ENCODE measurements at places on chromosomes 11 and 22.

- no peak for DNase-seq
Measured at GRCh38 chr22:27110665-27111451, 453.5 kb downstream of the MIAT start.

DNA sequence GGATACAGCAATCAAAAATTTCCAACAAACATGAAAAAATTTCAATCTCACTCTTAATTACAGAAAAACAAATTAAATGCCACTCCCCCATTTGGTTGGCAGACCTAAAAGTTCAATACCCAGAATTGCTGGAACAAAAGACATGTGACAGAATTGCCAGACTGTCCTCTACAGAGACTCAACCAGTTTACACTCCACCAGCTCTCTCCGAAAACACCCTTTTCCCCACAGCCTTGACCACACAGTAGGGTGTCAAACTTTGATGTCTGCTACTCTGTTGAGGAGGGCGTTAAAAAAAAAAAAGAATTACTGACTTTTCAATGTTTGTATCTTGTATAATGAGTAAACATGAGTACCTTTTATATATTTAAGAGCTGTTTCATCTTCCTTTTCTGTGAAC, 44.7 kb upstream of the YPEL1 start:
- DNase-seq: peak; percentile 41

DNA sequence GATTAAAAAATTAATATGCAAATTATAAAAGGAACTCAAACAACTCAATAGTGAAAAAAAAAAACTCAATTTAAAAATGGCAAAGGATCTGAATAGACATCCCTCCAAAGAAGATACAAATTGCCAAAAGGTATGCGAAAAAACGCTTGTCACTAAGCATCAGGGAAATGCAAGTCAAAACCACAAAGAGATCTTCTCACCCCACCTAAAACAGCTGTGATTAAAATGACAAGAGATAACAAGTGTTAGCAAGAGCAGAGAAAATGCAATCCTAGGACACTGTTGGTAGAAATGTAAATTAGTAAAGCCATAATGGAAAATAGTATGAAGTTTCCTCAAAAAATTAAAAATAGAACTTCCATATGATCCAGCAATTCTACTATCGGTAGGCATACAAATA, 166.3 kb upstream of the ZC3H12C start:
- DNase-seq: no peak

GRCh38 chr11:117925198-117925925, 3.8 kb downstream of the TMPRSS13 start:
- no peak for DNase-seq

DNA sequence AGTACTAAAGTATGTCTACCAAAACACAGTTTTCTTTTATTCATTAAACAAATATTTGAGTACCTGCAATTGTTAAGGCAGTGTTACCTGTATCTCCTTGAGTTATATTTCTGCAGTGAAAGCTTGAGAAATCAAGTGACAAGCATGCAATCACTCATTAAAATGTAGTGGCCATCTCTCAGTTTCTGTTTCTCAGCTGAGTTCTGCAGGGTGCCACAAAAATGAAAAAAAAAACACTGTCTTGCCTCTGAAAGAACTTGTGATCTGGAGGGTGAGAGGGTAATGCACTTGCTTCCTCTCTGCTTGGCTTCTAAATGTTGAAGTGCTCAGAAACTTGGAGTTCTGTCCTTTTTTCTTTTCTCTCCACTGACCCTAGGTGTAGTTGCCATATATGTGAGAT, 6.8 kb downstream of the QSER1 start:
- DNase-seq: no peak

DNA sequence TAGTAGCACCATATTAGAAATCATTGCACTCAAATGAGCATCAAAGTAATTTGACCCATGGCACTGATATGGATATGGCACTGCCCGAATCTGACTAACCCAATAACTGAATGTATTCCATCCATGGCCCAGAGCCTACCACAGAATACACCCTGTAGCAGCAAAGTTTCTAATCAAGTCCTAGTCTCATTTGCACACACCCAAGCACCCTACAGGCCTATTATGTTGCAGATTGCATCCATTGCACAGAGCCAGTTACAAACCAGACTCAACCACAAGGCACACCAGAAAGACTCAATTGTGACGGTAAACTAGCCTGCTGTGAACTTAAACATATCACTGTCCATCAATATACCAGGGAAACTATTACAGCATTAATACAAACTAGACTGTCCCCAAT, 6.5 kb downstream of the OR52E5 start:
- DNase-seq: no peak

DNA sequence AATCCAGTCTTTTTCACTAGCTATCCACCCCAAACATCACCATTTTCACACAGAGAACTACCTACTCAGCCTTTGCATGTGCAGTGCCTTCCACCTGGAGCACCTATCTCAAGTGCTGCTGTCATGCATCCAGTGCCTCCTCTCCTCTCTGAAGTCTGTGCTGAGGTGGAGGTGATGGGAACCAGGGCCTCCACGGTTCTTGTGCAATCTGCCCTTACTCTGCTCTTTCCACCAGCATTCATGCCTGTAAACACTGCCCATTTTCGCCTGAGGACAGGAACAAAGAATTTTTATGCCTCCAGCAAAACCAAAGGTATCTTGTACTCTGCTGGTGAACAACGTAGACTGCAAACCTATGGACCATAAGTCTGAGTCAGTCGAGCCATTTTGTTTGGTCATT, 27.0 kb downstream of the PITPNB start:
- DNase-seq: no peak

DNA sequence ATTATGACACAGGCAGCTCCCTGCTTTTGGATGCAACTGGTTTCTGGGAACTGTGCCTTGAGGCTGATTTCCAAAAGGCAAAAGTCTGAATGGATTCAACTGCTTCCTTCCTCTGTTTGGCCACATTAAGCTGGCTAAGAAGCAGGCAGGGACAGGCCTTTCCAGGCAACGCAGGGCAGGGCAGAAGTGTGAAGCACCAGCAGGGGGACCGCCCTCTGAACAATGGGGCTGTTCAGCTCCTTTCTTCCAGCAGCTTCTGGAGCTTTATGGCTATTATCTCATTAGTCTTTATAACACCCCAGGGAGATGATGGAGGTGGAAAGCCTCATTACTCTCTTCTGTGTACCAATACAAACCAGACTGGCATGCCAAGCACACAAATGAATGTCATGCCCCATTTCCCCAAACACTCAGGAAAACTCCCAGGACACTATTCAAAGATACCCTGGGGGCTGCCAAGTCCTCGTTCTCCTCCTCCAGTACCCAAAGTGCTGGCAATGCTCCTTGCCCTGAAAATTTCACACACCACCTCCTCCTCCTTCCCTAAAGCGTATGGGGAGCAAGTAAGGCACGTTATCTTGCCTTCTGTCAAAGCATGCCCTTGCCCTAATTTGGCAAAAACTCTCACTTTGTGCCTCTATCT, 21.3 kb downstream of the MORC2 start:
- no peak for DNase-seq

DNA sequence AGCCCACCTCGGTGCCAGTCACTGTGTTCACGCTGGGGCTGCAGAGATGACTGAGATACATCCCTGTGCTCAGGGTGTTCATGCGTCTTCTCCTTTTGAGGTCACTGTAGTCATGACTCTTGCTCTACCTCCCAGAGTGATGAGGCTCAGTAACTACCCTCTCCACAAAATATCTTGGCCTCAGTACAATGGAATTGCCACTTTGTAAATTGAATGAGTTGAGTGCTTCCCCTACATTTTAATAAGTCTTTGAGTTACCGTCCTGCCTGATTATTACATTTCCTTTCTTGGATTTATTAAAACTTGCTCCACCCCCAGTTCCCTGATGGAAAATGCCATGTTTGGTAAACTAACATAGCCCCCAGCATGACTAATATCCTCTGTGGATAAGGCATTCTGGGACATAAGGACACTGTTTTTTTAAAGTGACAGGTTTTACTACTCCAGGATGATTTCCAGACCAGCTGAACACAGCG, 15.9 kb downstream of the PRSS23 start:
- DNase-seq: no peak

GRCh38 chr11:34339149-34340064, 18.4 kb downstream of the ABTB2 start:
- DNase-seq: no peak

DNA sequence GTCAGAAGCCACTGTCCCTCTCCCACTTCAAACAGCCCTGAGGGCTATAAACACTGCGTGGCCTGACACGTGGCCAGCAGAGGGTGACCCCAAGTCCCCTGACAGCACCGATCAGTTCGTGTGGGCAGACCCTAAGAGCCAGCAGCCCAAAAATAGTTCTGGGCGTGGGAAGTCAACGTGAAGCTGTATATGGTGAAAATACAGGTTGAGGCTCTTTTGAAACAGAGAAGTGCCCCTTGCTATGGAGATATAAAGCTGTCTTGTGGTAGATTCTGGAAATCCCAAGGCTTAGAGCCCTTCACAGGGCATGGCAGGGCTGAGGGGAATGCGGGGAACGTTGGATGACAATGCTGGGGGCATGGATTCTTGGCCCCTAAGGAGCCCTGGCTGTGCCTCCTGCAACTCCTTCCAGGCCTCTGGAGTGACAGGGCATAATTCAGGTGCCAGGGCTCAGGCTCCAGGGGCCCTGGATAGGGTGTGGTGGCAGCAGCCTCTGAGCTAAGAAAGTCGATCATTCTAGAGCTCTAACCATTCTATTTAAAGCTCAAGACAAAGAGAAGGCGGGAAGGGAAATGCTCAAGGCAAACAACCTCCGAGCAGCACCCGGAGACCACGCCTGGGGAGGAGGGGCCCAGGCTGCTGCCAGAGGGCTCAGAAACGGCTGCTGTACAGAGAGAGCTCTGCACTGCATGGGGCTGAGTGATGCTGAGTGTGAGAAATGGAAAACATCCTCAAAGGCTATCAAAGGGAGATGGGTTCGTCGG, 60.4 kb upstream of the CD5 start:
- DNase-seq: peak; percentile 84

GRCh38 chr22:30637701-30638114, 2.1 kb downstream of the SLC35E4 start:
- DNase-seq: no peak

- DNase-seq: peak; percentile 71
Measured at GRCh38 chr22:43186272-43187170, at the start of gene TTLL12. Gene TTLL12, minus strand, starts transcription at chr22:43187134. Its CDS starts 65 bp downstream, at chr22:43187069.

DNA sequence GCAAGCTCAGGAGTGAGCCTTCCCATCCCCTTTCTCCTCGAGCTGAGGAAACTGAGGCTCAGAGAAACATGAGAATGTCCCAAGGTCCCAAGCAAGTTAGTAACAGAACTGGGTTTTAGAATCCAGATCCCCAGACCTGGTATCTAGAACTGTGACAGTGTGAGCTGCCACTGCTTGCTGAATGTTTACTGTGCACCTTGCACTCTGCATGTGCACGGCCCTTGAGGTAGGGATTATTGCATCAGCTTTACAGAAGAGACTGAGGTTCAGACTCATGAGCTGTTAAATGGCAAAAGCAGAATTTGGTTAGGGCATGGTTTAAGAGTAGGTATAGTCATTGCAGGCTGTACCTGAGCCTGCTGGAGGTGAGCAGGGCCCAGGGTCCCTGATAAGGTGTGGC, 3.8 kb upstream of the MPPED1 start:
- DNase-seq: no peak

DNA sequence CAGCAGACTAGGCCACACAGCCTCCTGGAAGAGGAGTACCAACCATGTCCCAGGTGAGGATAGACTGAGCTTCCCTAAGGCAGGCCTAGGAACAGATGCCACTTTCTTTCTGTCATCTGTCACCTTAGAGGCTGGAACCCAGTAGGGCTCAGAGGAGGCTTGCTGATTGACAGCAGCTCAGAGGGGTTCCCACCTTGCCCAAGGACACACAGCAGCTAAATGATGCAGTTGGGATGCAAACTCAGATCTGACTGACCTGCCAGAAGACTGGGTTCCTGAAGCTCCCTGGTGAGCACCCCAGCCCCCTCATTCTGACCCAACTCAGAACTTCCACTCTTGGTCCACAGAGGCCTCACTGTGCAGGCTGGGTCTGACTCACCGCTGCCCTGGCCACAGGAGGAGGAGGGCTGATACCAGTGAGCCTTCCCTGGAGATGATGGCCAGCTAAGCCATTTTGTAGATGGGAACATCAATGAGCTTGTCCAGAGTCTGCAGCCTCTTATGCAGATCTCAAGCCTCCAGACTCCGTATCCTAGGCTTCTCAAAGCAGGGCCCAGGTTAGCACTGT, 14.0 kb downstream of the CAPN5 start:
- no peak for DNase-seq

DNA sequence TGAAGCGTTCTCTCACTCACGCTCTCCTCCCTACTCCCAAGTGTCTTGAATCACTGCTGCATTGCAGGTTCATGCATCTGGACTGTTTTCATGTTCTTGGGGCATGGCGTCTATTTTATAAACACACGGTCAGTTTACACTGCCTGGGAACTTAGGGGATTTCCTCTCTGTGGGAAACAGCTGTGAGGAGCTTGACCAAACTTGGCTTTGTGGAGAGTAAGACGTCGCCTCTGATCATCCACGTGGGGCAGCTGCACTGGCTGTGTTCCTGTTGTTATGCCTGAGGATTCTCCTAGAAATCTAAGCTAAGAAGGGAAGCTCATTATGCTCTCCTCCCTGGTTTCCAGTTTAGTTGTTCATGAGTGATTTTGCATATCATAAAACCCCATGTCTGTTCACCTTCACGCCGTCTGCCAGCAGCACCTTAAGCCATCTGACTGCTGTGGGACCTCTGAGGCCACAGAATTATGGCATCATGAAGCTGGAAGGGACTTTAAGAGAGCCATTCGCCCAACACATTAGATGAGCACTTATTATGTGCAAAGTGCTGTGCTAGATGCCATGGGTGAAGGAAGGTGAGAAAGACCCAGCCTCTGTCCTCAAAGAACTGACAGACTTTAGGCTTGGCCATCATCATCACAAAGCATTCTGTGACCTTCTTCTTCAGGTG, 38.8 kb upstream of the POU2AF1 start:
- no peak for DNase-seq

DNA sequence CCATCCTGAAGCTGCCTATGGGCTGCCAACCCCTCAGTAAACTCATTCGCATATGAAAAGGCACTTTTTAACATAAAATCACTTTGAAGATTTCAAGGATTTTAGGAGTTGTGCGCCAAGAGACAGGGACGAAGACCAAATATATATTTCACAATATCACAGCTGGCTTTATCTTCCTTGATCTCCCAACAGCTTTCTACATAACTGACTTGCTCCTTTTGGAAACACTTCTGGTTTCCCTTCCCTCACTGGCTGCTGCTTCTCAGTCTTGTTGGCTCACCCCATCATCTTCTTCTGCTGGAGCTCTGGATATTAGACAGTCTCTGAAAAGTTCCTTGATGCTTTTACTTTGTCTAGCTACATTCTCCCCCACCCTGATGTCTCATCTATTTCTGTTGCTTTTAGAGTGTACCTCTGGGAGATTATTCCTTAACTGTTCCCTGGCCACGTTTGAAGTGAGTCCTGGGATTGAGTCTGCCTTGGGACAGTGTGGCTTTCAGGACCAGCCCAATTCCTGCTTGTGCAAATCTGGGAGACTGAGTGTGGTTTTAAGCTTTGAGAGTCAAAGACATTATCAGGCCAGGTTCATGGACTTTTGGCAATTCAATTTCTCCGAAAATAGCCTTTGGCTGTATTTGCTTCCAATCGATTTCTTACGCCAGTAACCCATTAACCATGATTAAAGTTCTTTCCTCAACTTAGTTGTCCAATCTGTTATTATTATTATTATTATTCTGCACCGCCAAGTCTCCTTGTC, 30.9 kb upstream of the NNMT start:
- no peak for DNase-seq

- DNase-seq: no peak
Measured at GRCh38 chr11:61503135-61503770, 5.3 kb upstream of the LRRC10B start.

GRCh38 chr11:28257761-28258160, 149.6 kb downstream of the METTL15 start:
- no peak for DNase-seq

GRCh38 chr11:65572356-65573051, at the start of gene FAM89B:
Gene FAM89B, plus strand, starts transcription at chr11:65572538. Its CDS starts 132 bp downstream, at chr11:65572670.
- DNase-seq: peak; percentile 88

GRCh38 chr22:27370269-27370668, 431.3 kb downstream of the MN1 start:
- no peak for DNase-seq
